Brain pericyte (primary cell): ENCODE measurements at places on chromosomes 7 and 10.

- DNase-seq: no peak
Measured at GRCh38 chr10:108696792-108697477, 1226.4 kb downstream of the XPNPEP1 start.

DNA sequence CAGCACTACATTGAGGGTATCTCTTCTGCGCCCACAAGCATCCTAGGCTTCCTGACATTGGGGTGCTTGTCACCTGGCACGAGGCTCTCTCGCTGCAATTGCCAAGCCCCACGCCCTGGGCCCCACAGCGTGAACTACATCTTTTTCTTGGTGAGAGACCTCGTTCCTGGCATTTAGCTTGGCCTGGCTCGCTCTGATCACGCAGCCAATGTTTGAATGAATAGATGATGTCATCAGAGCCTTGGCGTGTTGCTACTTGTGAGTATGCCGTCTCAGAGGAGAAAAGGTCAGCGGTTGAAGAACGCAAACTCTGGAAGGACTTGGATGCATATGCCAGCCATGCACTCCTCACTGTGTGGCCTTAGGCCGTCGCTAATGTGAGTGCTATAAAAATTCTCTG lies 150.2 kb upstream of the AUTS2 start:
- no peak for DNase-seq

DNA sequence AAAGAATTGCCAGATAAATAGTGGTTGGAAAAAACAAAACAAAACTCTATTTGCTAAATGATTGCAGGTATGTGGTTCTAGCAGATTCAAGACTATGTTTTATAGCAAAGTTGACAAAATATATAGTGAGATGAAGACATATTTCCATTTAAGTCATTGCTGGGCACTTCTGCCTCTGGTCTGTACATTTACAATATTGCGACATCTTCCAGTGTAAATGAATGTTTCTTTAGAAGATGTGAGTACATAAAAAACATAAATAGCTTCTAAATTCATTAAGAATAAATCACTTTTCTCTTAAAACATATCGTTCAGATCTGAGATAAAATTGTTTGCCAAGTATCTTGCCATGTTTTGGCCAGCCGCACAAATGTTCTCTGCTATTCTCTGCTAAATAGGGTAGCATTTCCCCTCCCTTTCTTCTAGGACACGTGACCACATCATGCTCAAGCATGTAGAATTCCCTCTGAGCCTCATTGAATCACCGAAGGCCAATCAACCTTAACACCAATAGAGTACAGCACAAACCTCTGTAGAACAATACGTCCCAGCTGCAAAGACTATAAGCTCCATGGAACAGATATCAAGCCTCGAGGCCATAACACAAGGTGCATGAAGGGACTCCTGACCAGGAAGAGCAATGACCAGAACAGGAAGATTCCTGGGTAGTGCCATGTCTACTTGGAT lies 1173.3 kb downstream of the GATA3 start:
- no peak for DNase-seq

DNA sequence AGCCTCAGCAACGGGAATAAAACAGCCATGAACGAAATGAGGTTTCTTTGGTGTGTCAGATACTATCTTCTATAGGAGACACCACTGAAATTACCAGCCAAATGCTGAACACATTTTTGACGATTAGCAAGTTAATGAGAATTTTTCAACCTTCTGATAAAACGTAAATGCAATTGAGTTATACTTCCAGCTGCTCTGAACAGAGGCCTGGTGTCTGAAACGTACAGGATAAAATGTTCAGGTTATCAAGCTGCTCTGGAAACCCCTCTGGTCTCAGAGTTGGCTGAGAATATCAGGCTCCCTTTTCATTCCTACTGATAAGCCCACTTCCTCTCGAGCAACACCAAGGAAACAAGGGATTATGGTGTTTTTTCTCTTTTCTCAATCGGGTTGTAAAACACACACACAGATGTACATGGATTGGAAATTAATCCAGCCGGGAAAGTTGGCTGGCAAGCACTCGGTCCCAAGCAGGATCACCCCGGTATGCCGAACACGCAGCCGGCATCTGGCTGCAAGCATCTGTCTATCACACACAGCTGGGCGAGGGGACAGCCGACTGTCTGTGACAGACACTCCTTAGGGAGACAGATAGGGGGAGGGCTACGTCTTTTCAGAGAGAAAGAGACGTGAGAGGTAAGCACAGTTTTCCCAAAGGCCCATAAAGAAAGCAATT lies 171.8 kb downstream of the PRKAG2 start:
- DNase-seq: no peak

DNA sequence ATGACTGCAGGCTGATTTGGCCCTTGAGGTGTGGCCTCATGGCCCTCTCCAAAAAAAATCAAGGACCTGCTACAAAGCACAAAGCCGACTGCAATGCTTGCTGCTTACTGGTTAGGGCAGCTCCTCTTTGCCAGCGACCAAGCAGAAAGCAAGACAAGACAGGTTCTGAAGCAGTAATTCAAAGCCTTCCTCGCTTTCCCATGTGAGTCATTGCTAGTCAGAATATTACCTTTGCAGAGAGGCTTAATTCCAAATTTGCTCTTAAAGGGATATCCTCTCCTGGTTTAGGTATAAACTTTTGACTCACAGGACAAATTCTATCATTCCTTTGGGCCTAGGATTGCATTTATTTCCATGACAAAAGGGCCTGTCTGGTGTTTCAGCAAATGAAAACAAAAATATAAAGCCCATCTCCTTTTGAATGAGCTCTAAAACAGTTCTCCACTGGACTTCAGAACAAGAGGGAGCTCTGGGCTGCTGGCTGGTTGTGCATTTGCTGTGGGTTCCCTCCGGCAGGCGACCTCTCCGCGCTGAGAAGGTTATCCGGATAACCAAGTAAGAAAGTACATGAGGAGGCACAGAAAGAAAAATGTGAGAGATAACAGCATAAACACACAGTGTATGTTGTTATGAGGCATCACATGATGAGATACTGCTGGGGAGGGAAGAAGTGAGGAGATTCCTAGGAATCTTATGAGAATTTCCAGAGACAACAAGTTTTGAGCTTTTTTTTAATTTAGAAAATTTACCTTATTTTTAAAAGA lies 90.8 kb downstream of the EGFR start:
- no peak for DNase-seq

DNA sequence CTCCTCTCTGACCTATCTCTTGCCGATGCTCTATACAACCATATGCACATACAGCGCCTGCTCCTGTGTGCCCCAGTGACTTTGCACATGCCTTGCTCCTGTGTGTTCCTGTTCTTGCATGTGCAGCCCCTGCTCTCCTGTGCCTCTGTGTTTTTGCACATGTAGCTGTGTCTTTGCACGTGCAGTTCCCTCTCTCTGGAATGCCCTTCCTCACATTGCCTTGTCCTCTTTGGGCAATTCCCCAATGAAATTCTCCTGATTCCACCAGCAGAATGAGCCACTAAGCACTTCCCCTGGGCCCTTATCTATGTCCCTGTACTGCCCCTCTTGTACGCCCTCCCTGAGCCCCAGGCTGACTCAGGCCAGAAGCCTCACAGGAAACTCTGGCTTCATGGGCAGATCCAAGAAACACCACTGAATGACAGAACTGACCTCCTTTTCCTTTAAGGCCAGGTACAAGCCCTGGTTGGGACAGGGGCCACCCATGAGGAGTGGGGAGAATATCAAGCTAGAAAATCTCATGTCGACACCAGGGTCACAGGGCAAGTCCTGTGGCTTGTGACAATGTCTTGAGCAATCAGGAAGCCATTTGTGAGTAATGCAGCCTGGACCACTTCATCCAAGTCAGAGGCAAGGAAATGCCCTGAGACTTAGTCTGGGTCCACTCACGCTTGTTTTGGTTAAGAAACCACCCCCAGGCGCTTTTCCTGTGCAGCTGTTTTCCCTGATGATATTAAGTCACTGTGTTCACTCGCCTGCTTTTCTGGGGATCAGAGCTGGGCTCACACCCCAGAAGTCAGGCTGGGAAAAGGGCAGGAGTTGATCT lies 1.9 kb upstream of the ARHGAP22 start:
- DNase-seq: no peak

DNA sequence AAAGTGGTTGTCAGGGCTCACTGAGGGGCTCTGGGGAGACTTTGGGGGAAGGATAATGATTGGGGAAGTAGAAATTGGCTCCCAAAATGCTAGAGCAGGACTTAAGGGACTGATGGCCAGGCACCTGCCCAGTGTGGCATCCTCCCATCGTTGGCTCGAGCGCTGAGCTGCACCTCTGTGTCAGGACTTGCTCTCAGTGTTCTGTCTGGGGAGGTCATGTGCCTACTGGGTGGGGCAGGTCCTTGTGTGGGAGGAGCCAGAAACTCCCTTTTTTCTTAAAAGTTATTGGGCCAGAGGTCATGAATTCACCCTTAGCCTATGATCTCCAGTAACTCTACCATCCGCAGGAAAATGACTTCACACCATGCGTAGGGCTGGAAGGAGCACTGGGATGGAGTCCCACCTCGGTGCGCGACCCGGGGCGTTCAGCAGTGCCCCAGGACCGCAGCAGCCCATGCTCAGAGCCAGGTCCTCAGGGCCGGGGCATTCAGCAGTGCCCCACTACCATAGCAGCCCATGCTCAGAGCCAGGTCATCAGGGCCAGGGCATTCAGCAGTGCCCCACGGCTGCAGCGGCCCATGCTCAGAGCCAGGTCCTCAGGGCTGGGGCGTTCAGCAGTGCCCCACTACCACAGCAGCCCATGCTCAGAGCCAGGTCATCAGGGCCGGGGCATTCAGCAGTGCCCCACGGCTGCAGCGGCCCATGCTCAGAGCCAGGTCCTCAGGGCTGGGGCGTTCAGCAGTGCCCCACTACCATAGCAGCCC lies 221.9 kb downstream of the EBF3 start:
- DNase-seq: no peak

DNA sequence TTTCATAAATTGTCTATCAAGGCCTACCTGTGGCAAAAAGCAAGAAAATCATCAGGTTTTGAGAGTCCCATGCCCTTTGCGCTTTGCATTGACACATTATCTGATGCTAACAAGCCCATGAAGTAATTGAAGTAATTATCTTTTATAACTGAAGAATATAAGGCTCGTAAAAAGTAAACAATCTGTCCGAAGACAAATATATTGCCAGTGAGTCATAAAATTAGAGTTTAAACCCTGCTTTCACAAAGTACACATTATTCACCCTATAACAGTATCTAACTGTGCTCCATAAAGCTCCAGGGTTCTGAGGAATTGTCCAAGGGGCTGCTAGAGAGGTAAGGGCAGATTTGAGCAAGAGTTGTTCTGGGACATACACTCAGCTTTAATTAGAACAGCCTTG lies 102.3 kb upstream of the PPP1R3A start:
- no peak for DNase-seq
